Naive thymus-derived CD8-positive, alpha-beta T cell (primary cell): ENCODE measurements at places on chromosomes 6 and 20. TPM values are rescaled to one million over a fixed set of nuclear protein-coding genes. Genes with fewer than 3 reads are reported as not detected.
A peak's percentile ranks its signal among the peaks of the same experiment; 100 is the strongest.

FITM2 gene
- 7.1 TPM for total RNA-seq

MGME1 gene
- total RNA-seq: 10.4 TPM

GRCh38 chr6:49342410-49342809 is 120.6 kb downstream of the MMUT start:
- no peaks in the 10 kb centered on the region for H3K4me1 ChIP-seq
- DNase-seq: no peak
- no peak overlapping the region for H3K4me3 ChIP-seq
- no peaks in the 10 kb centered on the region for H3K27me3 ChIP-seq

DNA sequence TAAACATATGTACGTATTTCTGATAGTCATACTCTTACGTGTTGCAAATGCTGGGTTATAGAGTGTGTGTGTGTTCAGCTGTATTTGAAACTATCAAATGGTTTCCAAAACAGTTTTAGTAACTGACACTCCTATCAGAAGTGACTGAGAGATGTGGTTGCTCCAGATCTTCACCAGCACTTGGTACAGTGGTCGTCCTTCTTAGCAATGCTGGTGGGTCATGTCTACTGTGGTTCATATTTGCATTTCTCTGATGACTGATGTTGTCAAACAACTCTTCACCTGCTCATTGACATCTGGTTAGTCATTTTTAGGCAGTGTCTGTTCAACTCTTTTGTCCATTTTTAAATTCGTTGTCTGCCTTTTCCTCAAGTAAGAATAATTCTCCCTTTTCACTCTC is 259.3 kb downstream of the KIF16B start:
- H3K27me3 ChIP-seq: no peaks in the 10 kb centered on the region
- peaks cover 82% of the 10 kb centered on the region for H3K36me3 ChIP-seq
- no peak overlapping the region for H3K27ac ChIP-seq
- no peak overlapping the region for H3K4me3 ChIP-seq

DNA sequence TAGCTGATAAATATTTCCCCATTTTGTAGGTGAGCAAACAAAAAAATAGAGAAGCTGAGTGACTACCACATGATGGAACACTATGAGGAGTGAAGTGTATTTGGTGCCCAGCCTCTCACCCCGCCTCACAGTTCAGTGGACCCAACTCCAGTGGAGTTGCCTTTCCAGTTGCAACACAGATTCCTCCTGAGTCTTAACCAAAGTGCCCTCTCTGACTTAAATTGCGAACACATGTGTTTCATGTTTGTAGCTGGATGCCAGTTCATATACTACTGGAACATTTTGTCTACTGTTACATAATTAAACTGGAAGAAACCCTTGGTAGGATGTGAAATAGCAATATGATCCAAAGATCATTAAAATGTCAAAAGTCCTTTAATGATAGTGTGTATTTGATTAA is 448.9 kb downstream of the COL12A1 start:
- no peaks in the 10 kb centered on the region for H3K36me3 ChIP-seq
- H3K27ac ChIP-seq: no peak overlapping the region
- no peaks in the 10 kb centered on the region for H3K4me1 ChIP-seq

GRCh38 chr6:107401573-107401972 is 57.8 kb downstream of the PDSS2 start:
- H3K36me3 ChIP-seq: peaks cover 50% of the 10 kb centered on the region
- no peaks in the 10 kb centered on the region for H3K27me3 ChIP-seq
- no peak overlapping the region for H3K4me3 ChIP-seq
- peaks cover 7% of the 10 kb centered on the region for H3K4me1 ChIP-seq

GRCh38 chr6:80674669-80675068 is 568.2 kb downstream of the BCKDHB start:
- DNase-seq: no peak
- H3K4me1 ChIP-seq: no peaks in the 10 kb centered on the region
- no peak overlapping the region for H3K27ac ChIP-seq
- no peaks in the 10 kb centered on the region for H3K27me3 ChIP-seq

RRAGD gene
- total RNA-seq: 3.5 TPM

- H3K36me3 ChIP-seq: no peaks in the 10 kb centered on the region
- no peaks in the 10 kb centered on the region for H3K4me1 ChIP-seq
- no peaks in the 10 kb centered on the region for H3K27me3 ChIP-seq
- no peak overlapping the region for H3K4me3 ChIP-seq
- no peak overlapping the region for H3K27ac ChIP-seq
- DNase-seq: no peak
These were observed 114.0 kb downstream of the PDSS2 start for GRCh38 chr6:107345393-107345792.

- no peak overlapping the region for H3K4me3 ChIP-seq
- no peaks in the 10 kb centered on the region for H3K27me3 ChIP-seq
- DNase-seq: no peak
- peaks cover 17% of the 10 kb centered on the region for H3K4me1 ChIP-seq
These were observed 208.9 kb upstream of the SNX9 start for GRCh38 chr6:157614026-157614568.

- H3K4me1 ChIP-seq: peaks cover 13% of the 10 kb centered on the region
- H3K36me3 ChIP-seq: no peaks in the 10 kb centered on the region
- no peak for DNase-seq
- no peak overlapping the region for H3K4me3 ChIP-seq
- H3K27me3 ChIP-seq: no peaks in the 10 kb centered on the region
These were observed 124.6 kb downstream of the EDN3 start for GRCh38 chr20:59424976-59425375.

PPP1R10 gene
- 193 TPM for total RNA-seq

- no peak for DNase-seq
- peaks cover 33% of the 10 kb centered on the region for H3K4me1 ChIP-seq
- H3K27ac ChIP-seq: no peak overlapping the region
- peaks cover 59% of the 10 kb centered on the region for H3K36me3 ChIP-seq
These were observed 7.5 kb downstream of the FBXO5 start for GRCh38 chr6:152975204-152975915.

- H3K27me3 ChIP-seq: no peaks in the 10 kb centered on the region
- DNase-seq: no peak
- no peaks in the 10 kb centered on the region for H3K4me1 ChIP-seq
- no peak overlapping the region for H3K4me3 ChIP-seq
These were observed 535.2 kb upstream of the ID4 start for GRCh38 chr6:19301980-19302379.

GRCh38 chr20:45452238-45452637 is 17.3 kb upstream of the WFDC2 start:
- no peak for DNase-seq
- peaks cover 8% of the 10 kb centered on the region for H3K4me1 ChIP-seq
- H3K27ac ChIP-seq: no peak overlapping the region
- H3K36me3 ChIP-seq: peaks cover 5% of the 10 kb centered on the region

DNA sequence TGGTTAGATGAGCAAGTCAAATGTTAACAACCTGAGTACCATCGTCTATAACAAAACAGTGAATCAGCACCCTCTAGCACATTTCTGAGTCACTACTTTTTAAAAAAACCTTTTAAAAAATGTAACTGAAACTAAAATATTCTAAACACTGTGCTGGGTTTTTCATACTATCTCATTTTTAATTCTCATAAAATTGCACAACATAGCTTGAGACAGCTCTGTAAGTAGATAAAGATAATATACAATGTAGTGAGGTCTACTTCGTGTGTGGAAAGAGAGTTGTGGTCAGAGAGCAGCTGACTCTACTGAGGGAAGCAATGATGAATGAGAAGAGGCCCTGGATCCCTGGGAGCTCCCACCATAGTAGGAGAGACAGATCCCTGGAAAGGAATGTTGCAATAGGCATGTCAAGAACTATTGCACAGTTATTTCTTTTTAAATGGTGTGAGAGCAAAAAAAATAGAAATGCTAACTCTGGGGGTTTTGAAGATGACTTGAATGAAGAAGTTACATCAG is 13.6 kb upstream of the CALHM6 start:
- no peak overlapping the region for H3K27ac ChIP-seq
- H3K36me3 ChIP-seq: no peaks in the 10 kb centered on the region
- no peak for DNase-seq
- H3K27me3 ChIP-seq: peaks cover 18% of the 10 kb centered on the region
- peaks cover 12% of the 10 kb centered on the region for H3K4me1 ChIP-seq
- no peak overlapping the region for H3K4me3 ChIP-seq

ECT2L gene
- total RNA-seq: not detected

DNA sequence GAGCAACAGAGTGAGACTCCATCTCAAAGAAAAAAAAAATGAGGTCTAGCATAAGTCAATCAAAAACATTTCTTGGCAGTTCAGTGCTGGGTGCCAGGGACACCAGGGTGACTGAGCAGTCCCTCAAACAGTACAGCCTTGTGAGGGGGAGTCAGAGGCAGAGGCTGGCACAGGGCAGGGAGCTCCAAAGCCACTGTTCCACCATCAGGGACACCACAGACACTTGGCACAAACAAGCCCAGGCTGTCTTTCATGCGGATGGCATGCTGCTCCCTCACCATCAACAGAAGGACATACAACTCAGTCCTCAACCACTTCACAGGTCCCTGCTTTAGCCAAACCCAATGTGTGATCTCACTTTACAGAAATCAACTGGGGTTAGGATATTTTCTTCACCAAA is 36.0 kb upstream of the GRM4 start:
- no peak for DNase-seq
- no peaks in the 10 kb centered on the region for H3K36me3 ChIP-seq
- no peak overlapping the region for H3K4me3 ChIP-seq
- H3K27ac ChIP-seq: peak overlapping the region; percentile 76
- H3K27me3 ChIP-seq: no peaks in the 10 kb centered on the region

- peak overlapping the region; percentile 80 for H3K27ac ChIP-seq
- peak overlapping the region; percentile 98 for H3K4me3 ChIP-seq
- peaks cover 46% of the 10 kb centered on the region for H3K4me1 ChIP-seq
- DNase-seq: no peak
These were observed 303 bp downstream of the ILRUN start for GRCh38 chr6:34696189-34696738.

TMC2 gene
- total RNA-seq: not detected

- H3K27ac ChIP-seq: no peak overlapping the region
- H3K4me1 ChIP-seq: no peaks in the 10 kb centered on the region
- DNase-seq: no peak
- no peak overlapping the region for H3K4me3 ChIP-seq
- H3K27me3 ChIP-seq: no peaks in the 10 kb centered on the region
These were observed 526.8 kb downstream of the CD109 start for GRCh38 chr6:74222768-74223333.

GRCh38 chr20:45971425-45971674 is 653 bp downstream of the ZNF335 start:
- peak overlapping the region; percentile 93 for H3K4me3 ChIP-seq
- DNase-seq: no peak
- H3K27me3 ChIP-seq: no peaks in the 10 kb centered on the region
- peak overlapping the region; percentile 100 for H3K27ac ChIP-seq

SLC17A2 gene
- not detected for total RNA-seq

DNA sequence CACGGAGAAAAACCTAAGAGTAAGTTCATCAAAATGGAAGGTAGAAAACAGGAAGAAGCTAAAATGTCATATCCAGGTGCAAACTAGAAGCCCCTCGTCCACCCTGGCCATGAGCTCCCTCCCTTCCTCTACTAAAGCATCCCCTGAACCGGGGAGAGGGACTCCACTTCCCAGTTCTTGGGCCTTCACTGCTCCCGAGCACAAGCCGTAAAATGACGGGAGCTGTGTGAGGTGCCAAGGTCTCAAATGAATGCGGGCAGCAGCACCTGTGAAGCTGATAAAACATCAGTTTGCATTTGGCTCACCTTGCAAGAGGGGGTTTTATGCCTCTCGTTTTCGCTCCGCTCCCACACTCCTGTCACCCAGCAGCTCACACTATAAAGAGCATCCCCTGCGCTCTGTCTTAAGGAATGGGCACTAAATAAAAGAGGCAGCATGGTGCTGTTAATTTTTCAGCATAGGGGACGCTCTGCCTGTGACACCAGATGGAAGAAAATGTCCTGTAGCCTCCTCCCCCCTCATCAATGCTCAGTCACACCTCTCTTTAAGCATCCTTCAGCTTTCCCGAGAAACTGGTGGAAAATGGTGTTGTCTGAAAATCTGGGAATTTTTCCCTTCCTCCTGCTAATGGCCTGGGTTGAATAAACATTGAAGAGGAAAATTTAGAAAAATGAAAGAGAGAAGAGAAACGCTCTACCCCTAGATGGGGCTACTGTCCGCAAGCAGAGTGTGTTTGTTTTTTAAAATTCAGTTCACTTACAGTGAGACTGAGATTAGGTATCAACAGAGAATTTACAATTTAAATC is 563.0 kb upstream of the AGPAT4 start:
- no peak overlapping the region for H3K27ac ChIP-seq
- H3K4me1 ChIP-seq: no peaks in the 10 kb centered on the region
- H3K36me3 ChIP-seq: no peaks in the 10 kb centered on the region
- H3K27me3 ChIP-seq: no peaks in the 10 kb centered on the region
- DNase-seq: no peak

GNL1 gene
- total RNA-seq: 78.0 TPM

GRCh38 chr6:102075539-102075938 is 682.0 kb downstream of the GRIK2 start:
- H3K4me3 ChIP-seq: no peak overlapping the region
- H3K27ac ChIP-seq: no peak overlapping the region
- DNase-seq: no peak
- H3K4me1 ChIP-seq: no peaks in the 10 kb centered on the region
- H3K36me3 ChIP-seq: no peaks in the 10 kb centered on the region

ASCC3 gene
- total RNA-seq: 41.4 TPM

DOK5 gene
- not detected for total RNA-seq

CTCFL gene
- total RNA-seq: not detected
